Activated naive CD8-positive, alpha-beta T cell treated with anti-CD3 and anti-CD28 coated beads for 36 hours (primary cell): ENCODE measurements at places on chromosomes 4 and X.

- DNase-seq, result no peak
Measured at GRCh38 chrX:134013092-134013497, 27.7 kb upstream of the GPC3 start.

DNA sequence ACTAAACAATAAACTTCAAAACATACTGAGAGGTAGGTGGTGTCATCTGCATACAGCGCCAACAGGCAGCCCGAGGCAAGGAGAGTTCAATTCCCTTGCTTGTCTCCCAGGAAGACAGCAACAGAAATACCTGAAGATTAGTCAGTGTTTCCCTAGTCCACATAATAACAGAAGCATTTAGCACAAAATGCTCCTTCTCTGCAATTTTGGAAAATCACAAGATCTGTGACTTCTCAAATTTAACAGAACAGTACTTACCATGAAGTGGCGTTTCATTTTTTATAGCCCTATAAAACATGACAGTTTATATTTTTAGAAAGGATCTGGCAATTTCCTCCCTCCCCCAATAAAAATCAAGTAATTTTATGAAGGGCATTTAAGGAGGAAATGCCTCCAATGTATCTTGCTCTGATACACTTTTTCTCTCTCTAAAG, 67.1 kb upstream of the MYOZ2 start:
- DNase-seq, result no peak

DNA sequence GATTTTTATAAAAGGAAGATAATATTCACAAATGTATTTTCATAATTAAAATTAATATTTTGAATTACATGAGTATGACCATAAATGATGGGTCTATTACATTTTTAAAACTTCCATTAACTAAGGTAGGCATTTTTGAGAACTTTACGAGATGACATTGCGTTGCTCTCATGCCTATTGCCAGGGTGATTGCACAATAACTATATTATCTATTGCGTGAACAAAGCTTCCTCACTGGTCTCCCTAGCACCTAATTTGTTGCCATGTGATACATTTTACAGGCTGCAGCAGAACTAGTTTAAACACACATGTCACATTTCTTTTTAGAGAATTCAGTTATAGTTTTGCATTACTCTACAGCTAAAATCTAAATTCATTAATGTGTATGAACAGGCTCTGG, 289.7 kb upstream of the GRID2 start:
- no peak for DNase-seq

DNA sequence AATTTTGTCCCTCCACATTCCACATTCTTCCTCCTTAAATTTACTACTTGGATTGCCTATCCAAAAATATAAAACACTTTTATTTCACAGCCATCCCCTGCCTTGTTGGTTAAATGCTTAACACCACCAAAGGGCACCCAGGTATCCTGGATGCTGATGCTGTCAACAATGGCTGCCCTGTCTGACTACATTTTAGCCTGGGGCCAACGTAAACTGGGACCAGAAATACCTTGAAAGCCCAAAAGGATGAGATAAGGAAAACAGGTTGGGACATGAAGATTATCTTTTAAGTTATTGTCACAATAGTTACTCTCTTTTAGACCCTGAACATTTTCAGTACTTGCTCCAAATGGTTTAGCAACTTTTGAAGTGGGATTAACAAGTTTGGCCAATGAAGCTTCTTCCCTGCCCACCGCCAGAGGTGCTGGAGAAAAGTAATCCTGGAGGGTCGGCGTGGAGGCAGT, 775 bp upstream of the YIPF6 start:
- no peak for DNase-seq

- no peak for DNase-seq
Measured at GRCh38 chr4:10891866-10892265, 207.3 kb upstream of the CLNK start.

DNA sequence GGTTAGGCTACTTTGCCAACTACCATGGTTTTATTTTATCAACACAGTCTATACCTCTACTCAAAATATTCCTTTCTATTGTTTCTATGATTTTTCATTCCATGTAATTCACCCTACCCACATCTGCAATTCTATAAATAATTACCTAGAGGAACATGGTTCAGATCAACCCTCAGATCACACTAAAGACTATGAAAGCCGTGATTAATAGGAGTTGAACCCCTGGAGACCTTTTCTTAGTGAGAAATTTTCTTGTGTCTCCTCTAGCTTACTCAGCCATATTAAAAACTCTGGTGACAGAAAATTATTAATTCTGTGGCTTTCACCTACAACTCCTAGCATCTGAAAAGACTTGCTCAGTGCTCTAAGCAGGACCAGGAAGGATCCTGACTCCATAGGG, 38.5 kb upstream of the CXXC4 start:
- no peak for DNase-seq

GRCh38 chrX:49042581-49043219, 457 bp downstream of the TFE3 start:
- DNase-seq, result no peak

DNA sequence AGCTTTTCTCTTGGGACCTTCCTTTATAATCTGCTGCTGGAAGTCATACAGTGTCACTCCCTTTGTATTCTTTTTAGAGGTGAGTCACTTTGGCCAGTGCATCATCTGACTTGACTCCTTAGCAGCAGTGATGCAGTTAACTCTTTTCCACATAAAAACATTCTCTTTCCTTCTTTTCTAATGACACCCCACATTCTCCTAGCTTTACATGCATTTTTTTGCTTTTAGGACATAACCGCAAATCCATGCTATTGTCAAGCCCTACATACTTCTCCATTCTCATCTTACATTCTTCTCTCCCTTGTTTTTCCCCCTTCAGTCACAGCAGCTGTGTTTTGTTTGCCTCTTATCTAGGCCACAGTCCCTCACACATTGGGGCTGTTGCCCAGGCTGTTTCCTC, 55.1 kb downstream of the ZNF330 start:
- DNase-seq, result no peak

DNA sequence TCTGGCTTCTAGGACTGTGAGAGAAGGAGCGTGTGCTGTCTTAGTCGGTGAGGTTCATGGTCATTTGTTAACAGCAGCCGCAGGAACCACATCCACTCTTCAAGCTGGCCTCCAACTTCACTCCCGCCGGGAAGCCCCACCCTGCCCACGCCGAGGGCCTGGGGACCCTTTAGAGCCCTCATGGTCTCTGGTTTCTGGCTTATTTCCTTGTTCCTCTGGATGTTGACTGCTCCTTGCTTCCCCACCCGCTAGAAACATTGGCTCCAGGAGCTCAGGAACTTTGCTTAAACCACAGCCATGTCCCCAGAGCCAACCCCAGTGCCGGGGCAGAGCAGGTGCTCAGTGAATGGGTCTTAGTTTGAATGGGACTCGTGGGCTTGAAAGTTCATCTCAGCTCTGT, 40.8 kb downstream of the HTRA3 start:
- no peak for DNase-seq

GRCh38 chr4:39664828-39665731, 26.4 kb upstream of the SMIM14 start:
- no peak for DNase-seq

DNA sequence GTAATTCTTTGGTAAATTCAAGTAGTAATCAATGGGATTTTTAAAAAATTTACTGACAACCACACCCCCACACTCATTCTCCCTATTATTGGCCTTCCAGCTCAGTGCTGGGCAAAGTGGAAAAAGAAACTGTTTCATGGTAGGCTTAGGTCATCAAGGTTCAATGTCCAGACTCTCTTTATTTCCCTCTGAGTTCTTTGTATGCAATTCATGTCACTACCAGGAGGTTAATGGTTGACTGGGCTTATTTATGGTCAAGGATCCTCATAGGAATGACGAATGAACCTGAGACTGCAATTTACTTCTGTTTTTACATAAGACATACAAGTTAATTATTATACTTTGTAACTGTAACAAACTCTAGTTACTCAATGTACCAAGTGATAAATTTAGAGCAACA, 403.2 kb downstream of the KLHL13 start:
- DNase-seq, result no peak
